NCI-H345 (cell line): ENCODE measurements at places on chromosomes 11 and 22.
A peak's percentile ranks its signal among the peaks of the same experiment; 100 is the strongest.

- peak; percentile 87 for DNase-seq
Measured at GRCh38 chr11:66045177-66045639, 3.8 kb downstream of the GAL3ST3 start.

- no peak for DNase-seq
Measured at GRCh38 chr11:67482275-67482826, 475 bp upstream of the AIP start.

- DNase-seq = no peak
Measured at GRCh38 chr11:14520747-14521151, 563 bp upstream of the PSMA1 start.

GRCh38 chr11:111586388-111586831 is 15.8 kb upstream of the SIK2 start:
- DNase-seq = peak; percentile 56

GRCh38 chr11:102293873-102294601 is 23.2 kb upstream of the BIRC3 start:
- peak; percentile 25 for DNase-seq

- no peak for DNase-seq
Measured at GRCh38 chr11:95888439-95888838, 35.5 kb downstream of the MTMR2 start.

GRCh38 chr11:60926500-60926899 is 2.2 kb downstream of the TMEM132A start:
- DNase-seq = no peak

- DNase-seq = no peak
Measured at GRCh38 chr11:93100211-93100610, 97.6 kb downstream of the SLC36A4 start.

- DNase-seq = no peak
Measured at GRCh38 chr11:90661233-90661632, 438.4 kb upstream of the CHORDC1 start.

GRCh38 chr22:42717197-42717928 is 3.3 kb downstream of the A4GALT start:
- DNase-seq = no peak

GRCh38 chr22:19898831-19899567 is 42.6 kb upstream of the COMT start:
- no peak for DNase-seq

DNA sequence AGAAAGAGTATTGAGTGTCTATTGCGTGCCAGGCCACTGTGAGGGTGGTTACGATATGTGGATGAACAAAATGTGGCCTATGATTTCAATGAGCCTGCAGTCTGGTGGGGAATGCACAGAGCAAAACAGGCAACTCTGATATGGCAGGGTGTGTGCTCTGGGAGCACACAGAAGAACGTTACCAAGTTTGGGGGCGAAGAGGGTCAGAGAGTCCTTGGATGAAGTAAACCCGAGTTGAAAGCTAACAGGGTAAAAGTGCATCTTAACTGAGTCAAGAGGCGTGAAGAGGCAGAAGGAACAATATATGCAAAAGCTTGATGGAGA is 258 bp downstream of the CFAP68 start:
- DNase-seq = no peak

GRCh38 chr22:19406281-19406811 is 25.2 kb downstream of the HIRA start:
- DNase-seq = no peak

GRCh38 chr11:15048616-15049015 is 24.8 kb upstream of the CALCB start:
- DNase-seq = no peak

DNA sequence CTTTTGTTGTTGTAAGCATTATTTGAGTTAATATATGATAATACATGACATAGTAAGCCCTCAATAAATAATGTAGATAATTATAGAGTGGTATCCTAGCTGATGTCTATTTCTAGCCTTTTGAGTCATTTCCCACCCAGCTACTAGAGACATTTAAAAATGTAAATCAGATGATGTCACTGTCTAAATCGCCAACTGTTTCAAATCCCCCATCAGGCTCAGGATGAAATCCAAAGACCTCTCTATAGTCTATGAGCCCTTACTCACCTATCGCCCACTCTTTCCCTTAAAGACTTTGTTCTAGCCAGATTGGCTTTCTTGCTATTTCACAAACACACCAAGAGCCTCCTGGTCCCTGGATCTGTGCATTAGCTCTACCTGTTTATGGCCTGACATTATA is 135.4 kb upstream of the PLET1 start:
- DNase-seq = no peak

DNA sequence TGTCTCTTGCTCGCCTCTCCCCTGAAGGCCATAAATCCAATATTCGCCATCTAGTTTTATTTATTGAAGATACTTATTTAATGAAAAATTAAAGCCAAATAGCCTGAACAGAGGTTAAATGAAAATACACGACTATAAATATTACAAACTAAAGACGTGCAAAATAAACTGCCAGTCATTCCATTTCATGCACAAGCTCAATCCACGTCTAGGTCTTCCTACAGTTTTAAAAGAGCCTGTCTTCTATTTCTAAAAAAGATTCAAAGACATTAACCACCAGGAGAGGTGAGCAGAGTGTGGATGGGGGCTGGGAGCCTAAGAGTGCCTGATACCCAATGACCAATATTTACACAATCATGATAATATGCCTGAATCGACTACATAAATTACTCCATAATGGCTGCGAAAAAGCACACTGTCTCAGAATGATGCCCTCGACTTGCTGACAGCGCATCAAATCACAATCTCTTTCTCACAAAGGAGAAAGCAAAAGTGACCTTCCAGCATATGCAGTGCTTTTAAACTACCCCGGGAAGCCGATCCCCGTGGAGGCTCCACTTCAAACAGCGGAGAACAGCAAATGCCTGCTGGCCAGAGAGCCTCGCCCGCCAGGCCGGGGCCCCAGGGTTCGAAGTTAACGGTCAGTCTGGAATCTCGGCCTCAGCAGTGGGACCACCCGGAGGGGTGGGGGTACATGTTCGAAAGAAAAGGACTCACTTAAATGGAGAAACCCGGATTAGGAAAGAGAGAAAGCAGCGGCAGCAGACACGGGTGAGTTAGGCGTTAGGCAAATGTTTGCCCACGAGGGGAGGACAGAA is 1.7 kb downstream of the FCHSD2 start:
- peak; percentile 23 for DNase-seq

- no peak for DNase-seq
Measured at GRCh38 chr11:69620683-69621290, 20.2 kb upstream of the CCND1 start.

- DNase-seq = no peak
Measured at GRCh38 chr22:23844739-23845202, 6.0 kb upstream of the DERL3 start.
